ENCODE measurements at places on chromosomes 6 and 20.

GRCh38 chr20:38515631-38516030 is 43.0 kb downstream of the RALGAPB start:
- no peak for DNase-seq

GRCh38 chr6:119184008-119184648 is 105.7 kb upstream of the FAM184A start:
- DNase-seq, result no peak

GRCh38 chr20:58755062-58755697 is 62.6 kb downstream of the NPEPL1 start:
- no peak for DNase-seq

GRCh38 chr6:89644864-89645263 is 6.3 kb upstream of the LYRM2 start:
- DNase-seq, result peak; percentile 18

DNA sequence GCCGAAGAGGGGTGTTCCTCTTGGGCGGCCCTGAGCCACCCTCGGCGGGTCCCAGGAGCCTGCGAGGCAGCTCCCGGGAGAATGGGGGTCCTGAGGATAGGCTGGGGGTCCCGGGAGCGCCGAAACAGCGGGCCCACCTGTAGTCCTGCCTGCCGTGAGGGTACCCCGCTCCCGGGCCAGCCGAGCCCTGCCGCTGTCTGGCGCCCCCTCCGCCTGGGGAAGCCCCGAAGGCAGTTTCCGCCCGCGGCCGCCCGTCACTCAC is 280 bp downstream of the SPATA2 start:
- DNase-seq, result no peak

DNA sequence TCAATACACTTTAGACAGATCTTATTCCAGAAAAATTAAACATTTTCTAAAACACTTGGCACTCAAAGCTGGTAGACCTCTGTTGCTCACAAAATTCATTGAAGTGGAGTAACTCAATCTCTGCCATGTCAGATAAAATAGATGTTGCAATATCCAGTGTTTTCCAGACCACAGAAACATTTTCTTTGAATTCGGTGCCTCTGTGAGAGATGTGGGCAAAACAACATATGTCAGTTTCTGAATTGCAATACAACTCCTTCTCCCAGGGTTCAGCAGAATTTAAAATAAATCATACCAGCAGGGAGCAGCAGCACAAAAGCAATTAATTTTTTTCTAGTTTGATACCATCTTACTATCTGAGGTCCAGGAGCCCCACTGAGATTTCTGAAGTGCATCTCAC is 11.3 kb upstream of the PKHD1 start:
- no peak for DNase-seq

GRCh38 chr6:26623339-26623859 is 26.6 kb downstream of the ABT1 start:
- no peak for DNase-seq
